Stimulated activated CD4-positive, alpha-beta T cell treated with anti-CD3 and anti-CD28 coated beads, Interleukin-15, amount 100 ng/mL, for 1 hour (primary cell): ENCODE measurements at places on chromosomes 7 and 10.
A peak's percentile ranks its signal among the peaks of the same experiment; 100 is the strongest.

DNA sequence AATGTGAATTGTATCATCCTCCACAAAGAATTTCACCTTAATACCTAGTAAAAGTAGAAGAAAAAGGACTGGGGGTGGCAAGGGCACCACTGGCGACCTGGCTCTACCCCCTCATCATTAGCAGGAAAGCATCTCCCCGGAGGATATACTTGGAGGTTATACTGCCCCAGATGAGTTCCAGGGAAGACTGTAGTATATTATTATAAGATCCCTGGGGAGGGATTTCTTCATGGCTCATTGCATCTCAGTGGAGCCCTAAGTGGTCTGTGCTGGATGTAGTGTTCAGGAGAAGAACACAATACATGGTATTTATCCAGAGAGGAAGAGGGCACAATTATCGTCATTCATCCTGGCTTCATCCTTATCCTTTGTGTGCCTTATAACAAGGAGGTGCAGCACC lies 14.2 kb upstream of the DYNC1I1 start:
- no peak for DNase-seq

DNA sequence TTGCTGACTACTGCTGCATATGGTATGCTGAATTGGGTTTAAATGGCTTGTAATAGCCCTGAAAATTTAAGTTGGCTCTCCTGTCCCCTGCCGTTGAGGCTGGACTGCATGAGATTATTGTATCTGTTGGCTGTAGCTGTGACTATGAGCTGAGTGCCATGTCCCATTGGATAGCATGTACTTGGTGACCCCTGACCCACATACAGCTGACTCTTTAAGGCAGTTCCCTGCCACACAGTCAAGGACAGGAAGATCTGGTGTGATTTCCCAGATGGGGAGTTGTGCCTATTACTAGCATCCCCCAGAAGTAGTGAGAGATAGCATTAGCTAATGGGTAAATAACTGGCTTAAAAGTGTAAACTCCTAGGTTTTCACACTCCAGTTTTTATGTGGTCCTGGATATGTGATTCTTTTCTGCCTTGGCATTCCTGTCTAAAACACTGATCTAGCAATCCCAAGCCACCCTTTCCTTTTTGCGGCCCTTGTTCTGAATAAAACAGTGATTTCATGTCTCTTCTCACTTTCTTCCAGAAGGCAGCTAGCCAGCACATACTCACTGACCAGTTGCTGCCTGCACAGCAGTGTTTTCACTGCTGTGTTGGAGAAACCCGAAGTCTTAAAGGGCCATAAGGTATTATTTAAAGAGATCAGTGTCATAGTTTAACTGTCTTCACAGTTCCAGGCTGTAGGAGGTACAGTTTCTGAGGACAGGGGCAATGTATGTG lies 35.9 kb downstream of the LRRC4 start:
- no peak for DNase-seq

DNA sequence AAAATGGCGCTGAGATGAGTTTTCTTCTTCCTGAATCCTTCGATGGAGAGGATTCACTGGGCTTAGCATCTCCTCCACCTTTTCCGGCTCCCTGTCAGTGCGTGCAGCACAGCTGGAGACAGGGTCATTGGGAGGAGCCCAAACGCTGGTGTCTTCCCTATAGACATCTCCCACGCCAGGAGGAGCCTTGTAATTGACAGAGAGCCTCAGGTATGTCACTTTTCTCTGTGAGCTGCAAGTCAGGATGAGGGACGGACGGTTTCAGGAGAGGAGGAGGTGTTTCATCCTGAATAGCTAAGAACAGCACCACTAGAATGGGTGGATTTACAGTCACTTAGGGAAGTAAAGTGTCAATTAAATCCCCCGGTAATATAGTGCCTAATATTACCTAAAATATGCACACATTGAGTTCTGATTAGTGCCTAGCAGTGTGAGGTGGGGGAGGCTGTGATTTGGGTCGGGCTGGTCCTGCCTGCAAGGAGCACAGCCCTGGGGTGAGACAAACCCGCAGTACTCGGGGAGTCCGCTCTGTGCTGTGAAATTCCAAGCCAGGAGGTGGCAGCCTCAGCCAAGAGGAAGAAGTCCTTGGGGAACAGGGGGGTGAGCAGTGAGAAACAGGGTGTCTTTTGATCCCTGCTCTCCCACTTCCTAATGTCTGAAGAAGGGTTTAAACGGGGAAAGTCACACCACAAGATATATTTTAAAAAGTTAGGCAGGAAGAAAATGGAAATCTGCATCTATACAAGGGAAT lies 28.2 kb downstream of the IL15RA start:
- DNase-seq = no peak

DNA sequence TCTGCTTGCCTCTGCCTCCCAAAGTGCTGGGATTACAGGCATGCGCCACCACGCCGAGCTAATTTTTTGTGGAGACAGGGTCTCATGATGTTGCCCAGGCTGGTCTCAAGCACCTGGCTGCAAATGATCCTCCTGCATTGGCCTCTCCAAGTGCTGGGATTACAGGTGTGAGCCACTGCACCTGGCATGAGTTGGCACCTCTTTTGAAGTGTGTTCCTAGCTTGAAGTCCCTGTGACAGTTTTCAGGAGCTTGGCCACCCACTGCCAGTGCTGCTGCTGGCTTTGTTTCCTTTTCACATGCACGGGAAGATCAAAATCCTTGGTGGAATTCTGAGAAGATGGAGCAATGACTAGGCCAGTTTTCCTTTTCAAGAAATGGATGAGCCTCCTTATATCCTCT lies 126.3 kb downstream of the NRP1 start:
- DNase-seq = no peak

DNA sequence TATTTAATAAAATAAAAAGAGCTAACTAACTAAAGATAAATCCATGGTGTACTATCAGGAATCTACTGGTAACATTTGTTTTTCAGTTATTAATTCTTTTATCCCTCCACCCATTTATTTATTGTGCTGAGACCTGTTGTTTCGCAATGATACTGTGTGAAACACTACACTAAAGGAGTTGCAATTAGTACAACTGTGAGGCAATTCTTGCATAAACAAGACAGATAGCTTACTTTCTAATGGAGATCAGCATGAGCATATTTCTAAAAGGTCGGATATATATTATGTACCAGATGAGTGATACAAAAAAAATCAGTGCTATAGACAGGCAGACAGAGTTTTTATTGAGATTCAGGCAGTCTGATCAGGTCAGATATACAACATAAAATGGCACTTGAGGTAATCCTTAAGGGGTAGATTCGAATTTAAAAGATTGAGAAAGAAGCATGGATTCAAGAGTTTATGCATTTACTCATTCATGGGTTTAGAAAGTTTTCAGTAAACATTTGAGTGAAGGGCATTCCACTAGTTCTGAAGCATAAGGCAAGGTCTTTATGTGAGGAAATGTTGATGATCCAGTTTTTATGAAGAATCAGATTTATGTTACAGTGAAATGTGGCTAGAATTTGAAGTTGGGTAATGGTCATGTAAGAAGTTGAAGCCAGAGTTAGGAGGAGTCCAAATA lies 147.6 kb downstream of the POLR1F start:
- no peak for DNase-seq

GRCh38 chr7:157495594-157495993 lies 158.8 kb downstream of the DNAJB6 start:
- no peak for DNase-seq

- no peak for DNase-seq
Observed at GRCh38 chr10:70191161-70191971, 21.1 kb upstream of the SAR1A start.

- DNase-seq = no peak
Observed at GRCh38 chr7:22008087-22008486, 62.4 kb upstream of the CDCA7L start.

- DNase-seq = no peak
Observed at GRCh38 chr7:901388-902154, 25.2 kb downstream of the GET4 start.

- DNase-seq = no peak
Observed at GRCh38 chr10:78563314-78563713, 505.5 kb upstream of the ZMIZ1 start.

GRCh38 chr10:116096526-116096925 lies 176.5 kb downstream of the GFRA1 start:
- no peak for DNase-seq

- DNase-seq = no peak
Observed at GRCh38 chr10:75672111-75672671, 240.8 kb downstream of the LRMDA start.

GRCh38 chr10:118241229-118242137 lies 100.6 kb downstream of the FAM204A start:
- DNase-seq = peak; percentile 50

- no peak for DNase-seq
Observed at GRCh38 chr10:86393862-86394455, 27.4 kb upstream of the GRID1 start.

- no peak for DNase-seq
Observed at GRCh38 chr7:73999664-74000435, 28.1 kb upstream of the ELN start.

DNA sequence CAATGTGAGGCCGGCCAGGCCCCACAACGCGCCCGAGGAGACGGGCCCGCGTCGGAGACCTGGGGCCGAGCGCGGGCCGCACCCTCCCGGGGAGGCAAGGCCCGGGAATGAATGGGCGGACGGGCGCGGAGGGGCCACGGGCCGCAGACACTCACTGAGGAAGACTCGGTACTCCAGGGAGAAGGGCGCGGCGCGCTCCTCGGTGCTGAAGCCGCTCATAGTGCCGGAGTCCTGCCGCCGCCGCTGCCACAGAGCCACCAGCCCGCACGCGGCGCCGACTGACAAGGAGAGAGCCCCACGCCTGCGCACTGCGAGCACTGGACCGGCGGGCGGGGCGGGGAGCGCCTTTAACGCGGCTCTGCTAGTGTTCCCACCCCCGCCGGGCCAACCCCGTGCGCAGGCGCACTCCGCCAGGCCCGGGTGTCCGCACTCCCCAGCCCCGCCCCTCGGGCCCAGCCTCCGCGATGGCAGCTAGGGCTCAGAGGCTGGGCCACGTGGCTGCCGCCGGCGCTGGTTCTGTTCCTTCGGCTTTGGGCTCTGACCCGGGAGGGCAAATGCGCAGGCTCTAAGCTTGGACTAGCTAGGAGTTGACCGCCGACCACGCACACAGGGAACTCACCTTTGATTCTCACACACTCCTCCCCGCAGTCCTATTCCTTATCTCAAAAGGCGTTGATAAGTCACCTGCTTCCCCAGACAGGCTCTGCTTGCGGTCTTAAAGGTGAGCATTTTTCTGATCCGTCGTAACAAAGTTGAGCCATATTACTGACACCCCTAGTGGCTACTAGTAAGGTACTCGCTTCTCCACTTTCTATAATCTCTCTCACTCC lies at the start of gene PPA1:
Gene PPA1 (minus strand): TSS at position 321 of the 830 bp plus-strand sequence. CDS start 102 bp downstream, at position 219.
- peak; percentile 100 for DNase-seq

DNA sequence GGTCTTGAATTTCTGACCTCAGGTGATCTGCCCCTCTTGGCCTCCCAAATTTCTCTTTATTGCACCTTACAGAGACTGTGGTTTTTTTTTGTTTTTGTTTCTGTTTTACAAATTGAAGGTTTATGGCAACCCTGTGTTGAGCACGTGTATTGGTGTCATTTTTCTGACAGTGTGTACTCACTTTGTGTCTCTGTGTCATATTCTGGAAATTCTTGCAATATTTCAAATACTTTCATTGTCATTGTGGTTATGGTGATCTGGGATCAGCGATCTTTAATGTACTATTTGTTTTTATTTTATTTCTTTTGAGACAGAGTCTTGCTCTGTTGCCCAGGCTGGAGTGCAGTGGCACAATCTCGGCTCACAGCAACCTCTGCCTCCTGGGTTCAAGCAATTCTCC lies 89.8 kb downstream of the PRTFDC1 start:
- no peak for DNase-seq

DNA sequence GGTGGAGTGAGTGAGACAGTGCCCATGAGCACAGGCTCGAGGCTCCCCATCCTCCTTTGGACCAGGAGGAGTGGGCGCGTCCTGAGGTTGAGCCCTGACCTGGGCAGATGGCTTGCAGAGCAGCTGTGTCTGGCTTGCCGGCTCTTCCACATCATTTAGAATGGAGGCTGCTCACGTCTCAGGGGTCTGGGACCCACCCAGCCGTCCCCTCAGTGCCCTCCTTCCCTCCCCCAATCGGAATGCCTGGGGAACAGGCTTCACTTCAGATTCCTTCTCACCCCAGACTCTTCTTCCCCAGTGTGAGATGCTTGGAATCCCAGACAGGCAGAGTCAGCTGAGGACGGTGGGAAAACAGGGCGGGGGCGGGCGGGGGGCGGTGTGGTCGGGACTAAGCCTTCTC lies 968.6 kb upstream of the ZNF722 start:
- DNase-seq = no peak

- no peak for DNase-seq
Observed at GRCh38 chr7:94357076-94357475, 37.6 kb upstream of the COL1A2 start.

GRCh38 chr10:93554760-93555432 lies 11.6 kb upstream of the FFAR4 start:
- DNase-seq = no peak

GRCh38 chr7:2975821-2976371 lies 67.8 kb downstream of the CARD11 start:
- no peak for DNase-seq

DNA sequence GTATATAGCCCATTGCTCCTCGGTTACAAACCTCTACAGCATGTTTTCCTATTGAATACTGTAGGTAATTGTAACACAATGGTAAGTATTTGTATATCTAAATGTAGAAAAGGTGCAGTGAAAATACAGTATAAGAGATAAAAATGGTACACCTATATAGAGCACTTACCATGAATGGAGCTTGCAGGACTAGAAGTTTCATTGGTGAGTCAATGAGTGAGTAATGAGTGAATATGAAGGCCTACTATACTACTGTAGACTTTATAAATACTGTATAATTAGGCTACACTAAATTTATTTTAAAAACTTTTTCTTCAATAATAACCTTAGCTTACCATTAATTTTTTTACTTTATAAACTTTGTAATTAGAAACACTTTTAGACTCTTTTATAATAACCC lies 239.7 kb downstream of the CDK14 start:
- no peak for DNase-seq

- no peak for DNase-seq
Observed at GRCh38 chr10:61943674-61944378, 42.3 kb downstream of the ARID5B start.

DNA sequence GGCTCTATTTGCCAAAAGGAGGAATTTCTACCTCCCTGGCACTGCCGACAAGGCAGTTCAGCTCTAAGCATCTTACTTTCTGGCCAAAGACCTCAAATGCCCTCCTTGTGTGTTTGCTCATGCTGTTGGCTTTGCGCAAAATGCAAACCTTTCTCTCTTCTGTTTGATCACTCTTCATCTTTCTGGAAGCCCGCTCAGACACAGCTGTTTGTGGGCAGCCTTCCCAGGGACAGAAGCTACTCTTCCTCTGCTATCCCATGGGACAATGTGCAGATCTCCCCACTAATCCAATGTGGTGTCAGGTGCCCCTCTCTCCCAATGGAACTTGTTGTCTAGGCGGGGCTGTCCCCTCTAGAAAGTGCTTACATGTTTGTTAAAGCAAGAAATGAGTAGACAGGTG lies 278.7 kb downstream of the CCSER2 start:
- no peak for DNase-seq

DNA sequence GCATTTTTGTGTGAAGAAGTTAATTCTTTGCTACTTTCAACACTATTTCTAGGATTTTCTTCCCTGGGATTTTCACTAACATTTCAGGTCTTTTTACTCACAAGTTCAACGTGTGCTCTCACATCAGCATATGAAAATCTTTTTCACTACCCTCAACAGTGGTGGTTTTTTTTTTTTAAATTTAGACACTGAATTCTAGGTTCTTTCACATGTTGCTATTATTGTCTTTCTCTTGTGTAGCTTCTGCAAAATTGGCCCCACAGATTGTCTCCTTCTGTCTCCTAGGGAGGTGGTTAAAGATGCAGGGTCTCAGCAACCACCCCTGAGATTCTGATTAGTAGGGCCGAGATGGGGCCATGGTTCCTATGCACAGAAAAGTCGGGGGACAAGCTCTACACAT lies 165.0 kb upstream of the GPR26 start:
- DNase-seq = no peak
